EL (cell line): ENCODE measurements at places on chromosomes 12 and 14.

GRCh38 chr12:75489613-75490210 lies 9.2 kb downstream of the GLIPR1 start:
- peak; percentile 79 for DNase-seq

- no peak for DNase-seq
Observed at GRCh38 chr12:64752833-64753238, 6.4 kb downstream of the GNS start.

DNA sequence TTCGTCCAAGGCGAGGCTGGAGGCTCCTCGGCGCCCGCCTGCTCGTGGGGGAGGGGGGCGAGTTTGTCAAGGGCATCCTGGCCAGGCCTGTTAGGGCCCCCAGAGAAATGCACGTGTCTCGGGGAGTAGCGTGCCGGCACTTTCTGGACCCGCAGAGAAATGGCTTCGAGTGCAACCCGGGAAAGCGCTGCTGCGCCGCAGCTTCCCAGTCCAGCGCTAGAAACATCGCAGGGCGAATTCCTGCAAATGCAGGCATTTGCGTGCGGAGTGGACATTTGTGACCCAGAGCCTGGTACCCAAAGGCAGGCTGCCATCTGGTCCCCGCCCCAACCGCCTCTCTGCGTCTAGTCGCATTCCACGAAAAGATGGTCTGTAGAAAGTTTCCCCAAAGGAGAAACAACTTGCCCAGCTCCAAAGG lies 756 bp downstream of the LGR5 start:
- peak; percentile 16 for DNase-seq

GRCh38 chr14:34018564-34019244 lies 67.8 kb upstream of the EGLN3 start:
- no peak for DNase-seq

GRCh38 chr12:72777806-72778205 lies 505.6 kb downstream of the TRHDE start:
- DNase-seq, result no peak

- no peak for DNase-seq
Observed at GRCh38 chr12:130776857-130777339, 60.8 kb upstream of the RIMBP2 start.

DNA sequence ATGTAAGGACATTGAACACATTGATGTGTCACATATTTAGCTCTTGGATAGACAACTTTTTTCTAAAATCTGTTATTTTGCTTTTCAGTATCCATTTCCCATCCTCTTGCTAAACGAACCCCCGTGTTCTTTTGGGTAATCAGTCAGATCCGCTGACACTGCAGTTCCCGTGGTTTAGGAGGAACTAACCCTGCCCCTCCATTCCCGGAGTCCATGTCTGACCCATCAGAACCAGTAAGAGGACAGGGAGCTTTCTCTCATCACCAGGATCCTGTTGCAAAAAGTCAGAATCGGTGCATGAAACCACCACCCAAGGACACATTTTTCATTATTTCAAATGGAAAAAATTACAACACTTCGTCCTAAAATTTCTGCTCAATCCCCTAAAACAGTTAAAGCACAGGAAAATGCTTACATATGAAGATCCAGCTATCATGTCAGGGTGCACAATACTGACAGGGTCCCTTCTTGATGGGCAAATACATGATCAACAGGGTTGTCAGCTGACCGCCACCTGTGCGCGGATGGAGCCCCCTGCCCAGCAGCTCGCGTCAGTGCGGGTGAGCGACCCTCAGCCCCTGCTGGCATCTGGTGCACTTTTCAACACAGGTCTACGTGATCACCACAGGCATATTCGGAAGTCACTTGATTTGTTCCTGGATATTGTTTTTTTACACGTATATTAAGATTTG lies 276.8 kb downstream of the ADGRD1 start:
- no peak for DNase-seq

DNA sequence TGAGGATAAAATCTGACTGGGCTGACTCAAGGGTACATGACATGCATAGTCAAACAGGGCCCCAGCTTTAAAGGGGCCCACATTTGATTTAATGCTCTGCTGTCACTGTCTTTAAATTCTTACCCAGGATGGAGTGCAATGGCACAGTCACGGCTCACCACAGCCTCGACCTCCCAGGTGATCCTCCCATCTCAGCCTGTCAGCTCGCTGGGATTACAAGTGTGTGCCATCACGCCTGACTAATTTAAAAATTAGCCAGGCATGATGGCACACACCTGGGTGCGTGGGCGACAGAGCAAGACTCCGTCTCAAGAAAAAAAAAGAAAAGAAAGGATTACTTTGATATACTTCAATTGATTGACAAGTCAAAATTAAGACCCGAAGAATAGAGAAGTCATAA lies 9.2 kb upstream of the PLBD1 start:
- DNase-seq, result no peak

DNA sequence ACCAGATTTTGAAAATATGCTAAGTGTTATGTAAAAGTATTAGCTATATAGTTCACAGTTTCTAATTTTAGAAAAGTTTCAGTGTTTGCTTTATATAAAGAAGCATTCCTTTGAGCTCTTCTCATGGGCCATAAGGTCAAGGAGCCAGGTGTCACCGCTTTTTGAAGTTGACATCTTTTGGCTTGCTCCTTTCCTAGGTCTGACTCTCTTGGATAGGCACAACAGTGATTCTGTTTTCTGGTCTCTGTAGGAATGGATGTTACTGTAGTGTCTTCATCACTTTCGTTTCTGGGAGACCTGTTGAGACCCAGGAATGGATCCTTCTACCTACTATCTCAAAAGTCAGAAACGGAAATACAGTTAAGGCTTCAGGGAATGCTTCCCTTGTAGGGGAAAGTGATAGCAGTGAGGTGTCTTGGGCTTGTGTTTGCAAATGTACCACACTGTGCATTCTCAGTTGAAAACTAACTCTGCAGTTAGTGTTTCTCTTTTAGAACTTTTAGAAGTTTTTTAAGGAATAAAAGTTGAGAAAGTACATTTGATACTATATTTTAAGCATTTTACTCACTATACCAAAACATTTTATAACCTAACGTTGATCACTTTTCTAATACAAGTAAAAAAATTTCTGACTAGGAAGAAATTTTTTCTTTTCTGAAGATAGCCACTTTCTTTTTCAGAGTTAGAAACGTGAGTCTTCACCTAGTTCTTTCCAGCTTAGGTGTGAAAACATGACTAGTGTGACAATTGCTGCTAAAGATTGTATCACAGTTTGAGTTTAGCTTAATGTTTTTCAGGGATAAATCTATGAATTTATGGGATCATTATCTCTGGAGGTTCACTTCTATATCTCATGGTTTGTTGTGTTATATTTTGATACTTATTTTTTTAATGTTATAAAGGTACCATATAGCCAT lies 20.8 kb downstream of the VRK1 start:
- DNase-seq, result no peak

GRCh38 chr14:51283402-51284085 lies 43.5 kb downstream of the TMX1 start:
- DNase-seq, result peak; percentile 90

DNA sequence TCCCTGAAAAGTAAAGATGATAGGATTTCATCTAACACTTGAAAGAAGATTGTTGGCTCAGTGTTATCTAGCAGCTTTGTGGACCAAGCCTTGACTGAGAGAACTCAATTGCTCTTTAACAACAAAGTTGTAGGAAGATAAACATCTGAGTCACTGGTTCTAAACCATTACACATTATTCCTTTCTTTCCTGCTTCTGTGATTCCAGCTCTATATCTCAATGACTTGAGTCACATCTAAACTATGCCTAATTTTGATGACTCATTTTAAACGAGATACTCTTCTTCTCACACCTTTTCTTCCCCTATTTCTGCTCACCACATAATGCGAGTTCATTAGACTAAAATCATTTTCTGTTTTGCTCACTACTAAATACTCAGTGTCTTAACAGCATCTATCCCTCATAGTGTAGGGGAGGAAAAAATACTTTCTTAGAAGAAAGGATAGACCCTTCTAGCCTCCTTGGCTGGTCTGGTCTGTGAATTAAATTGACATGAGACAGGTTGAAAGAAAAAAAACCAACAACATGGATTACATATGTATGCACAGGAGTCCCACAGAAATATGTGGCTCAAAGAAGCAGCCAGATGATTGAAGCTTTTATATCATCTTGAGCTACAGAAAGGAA lies 201.4 kb downstream of the C12orf50 start:
- peak; percentile 68 for DNase-seq

DNA sequence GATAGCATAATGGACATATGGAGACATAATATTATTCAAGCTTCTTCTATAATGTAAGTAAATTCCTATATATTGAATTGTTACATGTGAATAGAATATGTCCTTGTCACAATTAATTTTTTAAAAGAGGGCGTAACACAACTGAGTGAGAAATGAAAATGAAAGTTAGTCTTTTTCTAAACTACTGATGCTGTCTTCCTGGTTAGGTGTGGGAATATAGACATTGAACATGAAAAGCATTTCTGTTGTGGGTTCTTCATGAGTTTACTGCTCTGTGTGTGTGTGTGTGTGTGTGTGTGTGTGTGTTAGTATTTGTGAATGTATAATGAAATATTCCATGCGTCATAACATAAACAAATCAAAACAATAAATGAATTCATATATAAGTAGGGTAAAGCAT lies 40.5 kb upstream of the RTL1 start:
- DNase-seq, result no peak

DNA sequence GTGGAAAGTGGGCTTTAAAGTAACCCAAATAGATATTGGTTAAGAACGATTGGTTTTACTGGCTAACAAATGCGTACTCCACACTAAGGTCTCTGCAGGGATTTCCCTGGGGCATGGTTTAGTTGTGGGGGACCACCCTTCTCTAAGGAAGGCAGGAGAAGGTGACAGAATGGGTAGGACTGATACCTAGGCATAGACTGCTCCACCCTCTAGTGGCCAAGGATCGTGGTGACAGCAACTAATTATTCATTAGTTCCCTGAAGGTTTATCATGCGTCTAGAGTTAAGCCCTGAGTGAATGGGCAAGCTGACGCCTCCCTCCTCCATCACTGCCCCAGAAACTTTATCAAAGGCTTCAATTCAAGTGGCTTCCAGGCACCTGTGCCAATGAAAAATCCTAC lies 9.1 kb downstream of the FAM181A start:
- DNase-seq, result no peak

- no peak for DNase-seq
Observed at GRCh38 chr12:3651585-3652424, 101.1 kb downstream of the CRACR2A start.

- no peak for DNase-seq
Observed at GRCh38 chr12:77919450-77919849, 88.8 kb downstream of the NAV3 start.

- DNase-seq, result peak; percentile 99
Observed at GRCh38 chr12:50246873-50247612, 36.3 kb downstream of the LIMA1 start.

GRCh38 chr14:37167151-37168047 lies 5.0 kb downstream of the SLC25A21 start:
- DNase-seq, result no peak

DNA sequence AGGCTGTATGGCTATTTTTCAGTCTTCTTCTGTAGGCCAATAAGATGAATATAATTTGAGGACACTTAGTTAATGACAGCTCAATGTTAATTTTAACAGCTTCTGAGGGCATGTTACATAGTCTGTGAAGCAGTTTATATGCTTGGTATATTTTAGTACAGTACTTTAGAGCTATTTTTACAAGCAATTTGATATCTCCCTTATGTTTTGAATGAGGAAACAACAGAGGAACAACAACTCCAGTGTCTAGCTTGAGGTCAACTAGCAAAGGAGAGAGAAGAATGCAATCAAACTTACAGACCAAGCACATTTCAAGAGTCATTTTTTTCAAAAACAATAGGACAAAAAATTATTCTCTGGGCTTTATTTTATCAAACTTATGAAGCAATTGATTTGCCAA lies 469.1 kb upstream of the DCN start:
- DNase-seq, result no peak

DNA sequence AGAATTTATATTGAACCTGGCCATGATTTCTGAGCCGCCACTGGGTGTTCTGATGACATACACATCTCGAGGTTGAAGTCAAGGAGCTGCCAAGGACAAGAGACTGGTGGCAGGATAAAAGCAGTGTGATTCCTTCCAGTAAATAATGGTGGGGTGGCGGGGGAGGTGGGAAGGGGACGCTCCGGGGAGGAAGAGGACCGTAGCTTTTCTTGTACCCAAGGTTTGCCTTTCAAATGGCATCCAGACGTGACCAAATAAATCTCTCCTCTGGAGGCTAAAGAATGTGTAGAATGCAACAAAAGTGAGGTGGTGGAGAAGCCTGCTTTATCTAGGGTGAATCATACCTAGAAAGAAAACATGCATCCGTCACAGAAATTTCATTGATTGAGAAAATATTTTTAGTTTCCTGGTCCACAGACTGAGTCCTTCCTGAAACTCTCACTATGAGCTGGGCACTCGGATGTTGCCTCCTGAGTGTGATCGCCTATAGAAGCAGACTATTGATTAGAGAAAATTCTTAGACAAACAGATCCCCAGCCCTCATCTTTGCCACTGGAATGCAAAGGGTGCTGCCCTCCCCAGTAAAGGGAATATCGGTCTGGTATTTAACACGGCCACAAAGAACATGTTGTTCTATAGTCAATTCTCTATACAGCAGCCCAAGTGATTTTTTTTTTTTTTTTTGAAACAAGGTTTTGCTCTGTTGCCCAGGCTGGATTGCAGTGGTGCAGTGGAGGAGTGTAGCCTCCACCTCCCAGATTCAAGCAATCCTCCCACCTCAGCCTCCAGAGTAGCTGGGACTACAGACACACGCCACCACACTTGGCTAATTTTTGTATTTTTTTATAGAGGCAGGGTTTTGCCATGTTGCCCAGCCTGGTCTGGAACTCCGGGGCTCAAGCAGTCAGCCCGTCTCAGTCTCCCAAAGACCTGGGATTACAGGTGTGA lies 112.1 kb downstream of the DPF3 start:
- peak; percentile 91 for DNase-seq

GRCh38 chr12:32036477-32037263 lies 70.0 kb upstream of the BICD1 start:
- no peak for DNase-seq

DNA sequence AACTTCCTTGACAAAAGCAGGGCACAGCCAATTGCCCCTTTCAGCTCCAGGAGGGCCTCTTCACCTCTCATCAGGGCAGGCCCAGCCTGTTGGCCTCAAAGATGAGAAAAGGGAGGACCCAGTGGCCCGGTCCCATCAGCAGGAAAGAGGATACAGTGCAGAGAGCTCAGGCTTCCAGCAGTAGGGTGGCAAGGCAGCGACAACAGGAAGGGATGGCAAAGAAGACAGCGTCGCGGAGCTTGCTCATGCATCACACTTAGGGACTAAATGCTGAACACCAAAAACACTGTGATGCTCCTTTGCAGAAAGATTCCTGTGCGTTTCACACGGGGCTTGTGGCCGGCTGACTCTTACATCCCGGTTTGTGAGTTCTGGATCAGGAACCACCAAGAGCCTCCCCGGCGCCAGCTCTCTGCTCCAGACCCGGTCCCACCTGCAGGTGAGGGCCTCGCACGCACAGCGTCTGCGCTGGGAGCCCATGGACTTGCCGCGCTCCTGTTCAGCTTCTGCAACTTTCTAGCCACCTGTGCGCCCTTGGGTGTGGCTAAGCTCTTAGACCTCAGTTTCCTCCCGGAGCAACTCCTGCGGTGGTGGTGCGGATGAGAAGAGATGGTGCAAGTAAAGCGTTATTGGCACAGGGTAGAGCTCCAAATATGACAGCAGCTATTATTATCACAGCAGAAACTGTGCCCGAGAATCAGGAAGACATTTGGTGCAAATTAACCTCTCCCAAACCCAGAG lies 15.3 kb upstream of the BCL7A start:
- DNase-seq, result no peak
